ENCODE measurements at places on chromosomes 16 and 17.

DNA sequence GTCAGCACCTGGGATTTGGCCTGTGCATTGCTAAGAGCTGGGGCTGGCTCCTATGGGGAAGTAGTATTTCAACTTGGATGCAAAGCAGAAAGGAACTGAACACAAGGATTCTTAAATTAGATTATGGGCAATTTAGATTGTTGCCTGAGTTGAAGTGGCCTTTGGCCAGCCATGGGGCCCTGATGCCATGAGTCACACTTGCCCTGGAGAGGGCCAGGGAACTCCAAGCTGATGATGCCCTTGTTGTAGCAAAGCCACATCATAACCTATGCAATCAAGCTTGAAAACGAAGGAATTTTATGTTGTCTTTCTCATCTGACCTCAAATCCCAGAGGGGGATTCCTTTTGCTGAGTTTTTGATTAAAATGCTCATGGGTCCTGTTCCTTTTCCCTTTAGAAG is 3.9 kb upstream of the SPATA32 start:
- DNase-seq = no peak

- DNase-seq = no peak
Measured at GRCh38 chr16:85309656-85310587, 197.7 kb upstream of the CIBAR2 start.

- no peak for DNase-seq
Measured at GRCh38 chr16:30839523-30840227, 52.7 kb upstream of the ZNF629 start.

- no peak for DNase-seq
Measured at GRCh38 chr17:16349431-16349830, 3.8 kb downstream of the CENPV start.

DNA sequence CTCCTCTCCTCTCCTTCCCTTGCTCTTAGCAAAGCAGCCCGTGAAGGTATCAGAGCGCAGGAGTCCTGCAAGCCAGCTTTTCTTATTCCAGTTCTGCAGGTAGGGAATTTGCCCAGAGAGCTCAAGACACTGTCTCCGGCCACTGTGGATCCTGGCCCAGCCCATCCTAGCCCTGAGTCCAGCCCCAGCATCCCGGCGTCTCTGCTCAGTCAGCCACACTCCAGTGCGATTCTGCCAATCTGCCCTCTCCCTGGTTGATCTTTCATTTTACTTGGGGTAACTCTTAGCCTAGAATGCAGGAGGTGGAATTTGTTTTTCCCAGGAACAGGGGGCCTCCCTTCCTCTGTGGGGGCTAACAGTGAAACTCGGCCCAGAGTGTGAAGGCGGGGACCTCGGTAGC is 176.9 kb upstream of the GSE1 start:
- no peak for DNase-seq

- no peak for DNase-seq
Measured at GRCh38 chr17:82684228-82684841, 14.2 kb downstream of the RAB40B start.

- no peak for DNase-seq
Measured at GRCh38 chr16:496097-496886, 31.2 kb upstream of the CAPN15 start.

- DNase-seq = no peak
Measured at GRCh38 chr16:26441178-26441577, 625.5 kb upstream of the C16orf82 start.

- DNase-seq = no peak
Measured at GRCh38 chr17:33127706-33128105, 136.1 kb downstream of the SPACA3 start.

DNA sequence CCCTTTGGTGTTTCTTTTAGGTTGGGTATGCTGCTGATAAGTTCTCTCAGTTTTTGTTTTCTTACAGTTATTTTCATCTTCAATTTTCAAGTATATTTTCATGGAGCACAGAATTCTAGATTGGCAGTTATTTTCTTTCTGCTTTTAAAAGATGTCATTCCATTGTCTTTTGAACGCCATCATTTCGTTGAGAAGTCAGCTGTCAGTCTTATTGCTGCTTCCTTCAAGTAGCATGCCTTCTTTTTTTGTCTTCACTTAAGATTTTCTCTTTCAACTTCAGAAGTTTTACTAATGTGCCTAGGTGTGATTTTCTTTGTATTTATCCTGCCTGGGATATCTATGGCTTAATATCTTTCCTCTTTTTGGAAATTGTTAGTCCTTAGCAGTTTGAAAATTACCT is 262.2 kb upstream of the PMFBP1 start:
- no peak for DNase-seq
